Vagina (tissue), 2 donors: ENCODE measurements at places on chromosomes 4 and X.

- no peak for DNase-seq
Measured at GRCh38 chrX:17527922-17528321, 152.9 kb downstream of the NHS start.

GRCh38 chr4:52234561-52235440 lies 183.7 kb downstream of the SPATA18 start:
- DNase-seq, result no peak

- no peak for DNase-seq
Measured at GRCh38 chr4:52716364-52717151, 34.7 kb downstream of the ERVMER34-1 start.

DNA sequence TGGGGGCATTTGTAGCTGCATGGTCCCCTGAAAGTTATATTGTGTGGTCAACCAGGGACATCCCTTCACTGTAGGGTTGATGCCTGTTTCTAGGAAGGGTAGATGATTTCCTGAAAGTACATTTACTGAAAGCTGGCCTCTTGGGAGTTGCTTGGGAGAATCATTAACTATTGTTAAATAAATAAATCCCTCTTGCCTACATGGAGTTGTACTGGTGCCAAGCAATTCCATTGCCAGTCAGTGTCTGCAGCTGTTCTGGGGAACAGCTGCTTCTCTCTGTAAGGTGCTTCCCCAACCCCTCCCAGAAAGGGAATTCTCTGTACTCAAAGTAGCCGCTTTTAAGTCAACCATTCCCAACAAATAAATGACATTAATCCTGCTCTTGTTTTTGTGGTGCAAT lies 51.1 kb downstream of the C4orf51 start:
- DNase-seq, result no peak

DNA sequence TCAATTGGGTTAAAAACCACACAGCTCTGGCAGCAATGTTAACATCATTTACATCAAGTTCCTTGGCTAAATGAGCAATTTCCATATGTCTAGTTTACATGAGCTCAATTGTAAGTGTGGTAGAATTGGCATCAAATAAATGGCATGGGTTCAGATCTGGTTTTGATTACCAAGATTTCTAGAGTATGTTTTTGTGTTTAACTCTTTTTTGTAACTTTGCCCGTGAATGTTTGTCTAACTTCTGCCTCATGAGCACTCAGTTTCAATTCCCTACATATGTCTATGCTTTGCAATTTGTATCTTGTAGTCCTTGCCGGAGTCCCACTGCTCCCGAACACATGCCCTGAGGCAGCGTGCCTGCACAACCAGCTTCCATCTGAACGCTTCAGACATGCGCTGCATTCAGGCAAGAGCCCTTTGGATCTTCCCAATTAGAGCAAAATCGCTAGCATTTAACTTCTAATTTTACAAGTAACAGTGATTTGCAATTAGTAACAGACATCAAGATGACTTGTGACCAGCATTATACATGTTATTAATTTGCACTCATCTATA lies 644.4 kb downstream of the TRIML1 start:
- DNase-seq, result no peak

DNA sequence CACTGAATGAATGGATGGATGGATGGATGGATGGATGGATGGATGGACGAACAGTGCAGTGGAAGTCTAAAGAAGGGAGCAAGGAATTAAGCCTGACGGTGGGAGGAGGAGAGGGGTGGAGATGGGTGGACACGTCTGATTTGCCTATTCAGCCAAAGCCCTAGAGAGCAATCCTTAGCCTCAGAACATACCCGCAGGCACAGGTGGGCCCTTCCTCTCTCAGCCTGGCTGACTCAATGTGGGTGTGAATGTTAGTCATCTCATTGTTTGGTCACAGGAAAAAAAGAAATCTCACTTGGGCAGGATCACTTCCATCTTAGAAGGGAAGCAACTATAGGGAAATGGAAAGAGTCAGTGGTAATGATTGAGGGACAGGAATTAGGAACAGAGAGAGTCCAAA lies 165.9 kb downstream of the PJA1 start:
- no peak for DNase-seq
